ENCODE measurements at places on chromosomes 1 and 21.

- no peak for DNase-seq
These were observed 14.3 kb upstream of the OLIG2 start for GRCh38 chr21:33011462-33011861.

DNA sequence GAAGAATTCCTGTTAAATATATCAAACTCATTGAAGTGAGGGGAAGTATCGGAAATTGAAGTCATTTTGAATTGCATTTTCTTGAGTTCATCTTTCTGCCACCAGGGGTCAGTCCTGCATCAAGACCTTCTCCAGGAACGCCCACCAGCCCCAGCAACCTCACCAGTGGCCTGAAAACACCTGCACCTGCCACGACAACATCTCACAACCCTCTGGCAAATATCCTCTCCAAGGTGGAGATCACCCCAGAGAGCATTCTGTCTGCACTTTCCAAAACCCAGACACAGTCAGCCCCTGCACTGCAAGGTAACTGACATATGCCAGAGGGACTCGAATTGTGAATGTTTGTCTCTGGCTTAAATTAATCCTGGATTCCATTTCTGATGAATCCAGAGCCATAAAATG is 22.8 kb upstream of the TARS2 start:
- DNase-seq, result peak; percentile 62

GRCh38 chr1:174890024-174890423 is 109.7 kb upstream of the CACYBP start:
- DNase-seq, result no peak

DNA sequence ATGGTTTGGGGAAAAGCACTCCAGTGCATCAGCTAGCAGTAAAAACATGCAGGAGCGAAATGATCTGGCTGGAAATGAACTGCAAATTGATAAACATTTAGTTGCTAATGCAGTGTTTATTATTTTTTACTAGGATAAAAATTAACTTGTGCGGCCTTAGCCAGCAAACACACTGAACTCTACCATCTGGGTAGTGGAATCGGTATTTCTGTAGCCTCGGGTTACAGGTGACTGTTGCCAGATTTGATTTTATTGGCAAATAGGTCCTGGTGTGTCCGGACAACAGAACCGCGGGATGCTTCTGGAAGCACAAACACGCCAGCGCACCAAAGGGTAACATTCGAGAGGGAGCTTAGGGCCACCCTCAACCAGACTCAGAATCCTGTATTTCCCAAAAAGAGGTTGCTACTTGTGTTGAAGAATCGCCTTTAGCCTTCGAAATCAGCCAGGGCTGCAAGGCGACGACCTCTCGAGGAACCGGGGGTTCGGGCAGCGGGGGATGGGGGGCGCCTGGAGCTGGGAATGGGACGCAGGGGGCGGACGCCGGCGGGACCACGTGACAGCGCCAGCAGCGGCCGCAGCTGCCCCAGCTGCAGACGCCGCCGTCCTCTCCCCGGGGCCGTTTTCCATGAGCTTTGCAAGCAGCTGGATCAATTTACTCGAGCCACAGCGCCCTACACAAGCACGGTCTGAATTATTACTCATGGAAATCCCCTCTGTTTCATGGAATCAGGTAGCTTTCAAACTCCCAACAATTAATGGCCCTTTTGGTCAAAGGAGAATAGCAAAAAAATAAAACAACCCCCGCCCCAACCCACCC is 158.8 kb downstream of the TOMM20 start:
- DNase-seq, result peak; percentile 19

Data from cerebellum (tissue), 4 donors.